ENCODE measurements at places on chromosomes 5 and 9.

DNA sequence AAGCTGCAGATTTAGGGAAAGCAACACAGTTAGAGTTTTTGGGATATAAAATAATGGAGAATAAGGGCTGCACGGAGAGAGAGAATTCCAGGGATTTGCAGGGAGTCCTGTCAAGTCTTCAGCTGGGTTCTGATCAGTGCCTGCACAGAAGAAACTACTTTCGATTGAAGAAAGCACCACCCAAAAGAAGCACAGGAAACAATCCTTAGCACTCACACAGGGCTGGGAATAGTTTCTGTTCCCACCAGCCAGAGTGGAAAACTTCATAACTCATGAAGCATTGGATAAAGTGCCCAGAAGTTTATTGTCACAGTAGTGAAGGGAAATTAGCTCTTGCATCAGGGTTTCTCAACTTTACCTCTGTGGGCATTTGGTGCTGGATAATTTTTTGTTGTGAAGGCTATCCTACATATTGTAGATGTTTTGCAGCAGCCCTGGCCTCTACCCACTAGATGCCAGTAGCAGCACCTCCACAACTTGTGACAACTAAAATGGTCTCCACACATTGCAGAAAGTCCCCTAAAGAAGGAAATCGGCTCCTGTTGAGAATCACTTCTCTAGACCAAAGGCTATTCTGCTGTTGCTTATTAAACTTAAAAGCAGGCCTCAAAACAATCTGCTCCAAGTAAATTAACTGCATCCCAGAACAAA, 71.0 kb upstream of the FAM120A start:
- no peak for DNase-seq

DNA sequence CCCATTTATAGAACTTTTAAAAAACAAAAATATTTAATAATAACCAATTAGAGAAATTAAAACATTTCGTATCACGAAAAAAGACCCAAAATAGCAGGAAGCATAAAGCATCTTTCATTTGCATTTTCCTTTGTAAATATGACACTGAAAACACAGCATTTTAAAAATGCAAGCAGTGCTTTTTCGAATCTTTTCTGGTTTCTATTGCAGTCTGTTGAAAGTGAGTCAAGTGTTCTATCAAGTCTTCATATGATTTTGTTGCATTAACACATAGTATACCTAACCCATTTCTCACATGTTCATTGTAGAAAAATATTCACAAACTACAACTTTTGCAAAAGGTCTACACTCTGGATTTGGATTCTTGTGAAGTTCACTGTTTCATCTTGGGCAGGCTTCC, 198.8 kb downstream of the SEMA5A start:
- DNase-seq: no peak

GRCh38 chr9:132748450-132748849, 78.2 kb downstream of the GTF3C4 start:
- DNase-seq: no peak

- no peak for DNase-seq
Measured at GRCh38 chr5:65307931-65308330, 173.8 kb downstream of the ADAMTS6 start.

DNA sequence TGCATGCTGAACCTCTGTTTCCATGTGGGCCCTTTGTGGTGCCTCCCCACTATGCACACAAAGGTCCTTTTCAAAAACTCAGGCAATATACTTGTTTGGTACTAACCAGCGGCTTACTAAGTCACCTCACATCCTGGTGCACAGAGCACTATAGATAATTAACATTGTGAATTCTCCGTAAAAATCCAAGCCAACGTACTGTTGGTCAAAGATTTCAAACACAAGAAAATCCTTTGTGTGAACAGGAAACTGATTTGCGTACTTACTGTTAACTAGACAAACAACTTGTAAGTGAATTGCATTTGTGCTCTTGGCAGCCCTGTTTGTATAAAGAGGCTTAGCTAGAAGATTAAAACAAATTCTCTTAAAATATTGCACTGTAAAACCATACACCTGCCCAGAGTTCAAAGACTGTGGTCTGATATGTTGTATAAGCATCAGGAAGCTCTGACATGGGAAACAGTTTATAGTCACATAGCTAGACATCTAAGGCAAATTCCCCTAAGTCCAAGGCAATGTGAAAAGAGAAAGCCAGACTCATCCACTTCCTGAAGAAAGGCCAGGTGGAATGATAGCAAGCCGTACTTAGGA, 125.0 kb upstream of the SLC12A2 start:
- DNase-seq: no peak

GRCh38 chr9:1384816-1385215, 334.7 kb downstream of the DMRT2 start:
- no peak for DNase-seq

DNA sequence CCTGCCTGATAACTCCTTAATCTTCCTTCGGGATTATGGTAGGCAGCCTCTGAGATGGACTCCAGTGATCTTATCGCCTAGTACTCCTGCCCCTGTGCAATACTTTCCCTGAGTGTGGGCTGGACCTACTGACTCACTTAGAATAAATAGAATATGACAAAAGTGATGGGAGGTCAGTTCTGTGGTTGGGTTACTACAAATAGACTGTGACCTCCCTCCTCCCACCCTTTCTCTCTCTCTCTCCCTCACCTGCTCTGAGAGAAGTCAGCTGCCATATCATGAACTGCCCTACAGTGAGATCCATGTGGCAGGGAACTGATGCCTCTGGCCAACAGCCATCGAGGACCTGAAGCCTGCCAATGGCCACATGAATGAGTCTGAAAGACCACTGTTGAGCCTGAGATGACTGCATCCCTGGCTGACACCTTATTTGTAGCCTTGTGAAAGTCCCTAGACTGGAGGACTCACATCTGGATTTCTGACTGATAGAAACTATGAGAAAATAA, 31.7 kb downstream of the NRG2 start:
- DNase-seq: no peak

DNA sequence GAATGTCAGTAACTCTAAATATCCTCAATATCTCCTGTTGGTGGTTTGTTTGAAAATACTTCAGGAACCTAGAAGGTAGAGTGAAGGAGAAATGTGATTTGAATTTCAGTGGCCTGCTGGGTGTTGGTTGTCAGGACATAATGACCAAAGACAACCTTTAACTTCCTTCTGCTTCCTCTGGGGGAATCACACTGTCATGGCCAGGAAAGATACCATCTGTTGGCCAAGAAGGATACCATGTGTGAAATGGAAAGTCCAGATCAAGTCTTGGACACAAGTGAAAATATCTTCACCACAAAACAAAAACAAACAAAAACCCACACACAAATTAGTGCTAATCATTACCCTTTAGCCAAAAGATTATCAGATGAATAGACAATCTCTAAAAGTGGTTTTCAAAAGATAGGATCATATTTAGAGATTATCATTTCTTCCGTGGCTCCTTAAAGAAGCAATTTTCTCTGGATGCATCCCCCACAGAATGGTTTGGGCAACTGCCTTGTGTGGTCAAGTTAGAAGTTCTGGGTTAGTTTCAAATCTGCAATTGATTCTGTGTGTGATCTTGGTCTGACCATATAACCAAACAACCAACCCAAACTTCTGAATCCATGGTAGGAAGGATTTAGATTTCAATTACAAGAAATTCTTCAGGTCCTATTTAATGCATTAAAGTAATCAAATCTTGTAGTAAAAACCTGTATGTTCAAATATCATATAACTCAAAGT, 1.6 kb downstream of the C1QTNF3 start:
- no peak for DNase-seq

GRCh38 chr9:124303762-124304161, 46.0 kb downstream of the NEK6 start:
- DNase-seq: no peak

DNA sequence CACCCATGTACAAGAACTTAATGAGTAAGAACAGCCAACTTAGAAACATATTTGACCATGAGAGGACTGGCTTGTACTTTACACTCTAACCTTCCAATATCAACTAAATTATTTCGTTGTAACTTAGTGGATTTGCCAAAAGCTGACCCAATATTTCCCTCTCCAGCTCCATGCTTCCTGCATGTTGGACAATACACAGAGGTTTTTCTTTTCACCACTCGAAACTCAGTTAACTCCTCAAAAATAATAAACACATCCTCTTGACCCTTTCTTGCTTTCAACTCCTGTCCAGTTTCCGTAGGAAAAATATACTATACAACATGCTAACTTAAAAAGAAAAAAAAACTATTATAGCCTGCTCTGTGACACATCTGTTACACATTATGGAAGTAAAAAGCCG, 188.9 kb downstream of the MPDZ start:
- DNase-seq: no peak

- no peak for DNase-seq
Measured at GRCh38 chr5:135102716-135103574, 68.9 kb upstream of the PITX1 start.

- DNase-seq: no peak
Measured at GRCh38 chr9:34059954-34060353, 11.3 kb upstream of the UBAP2 start.

DNA sequence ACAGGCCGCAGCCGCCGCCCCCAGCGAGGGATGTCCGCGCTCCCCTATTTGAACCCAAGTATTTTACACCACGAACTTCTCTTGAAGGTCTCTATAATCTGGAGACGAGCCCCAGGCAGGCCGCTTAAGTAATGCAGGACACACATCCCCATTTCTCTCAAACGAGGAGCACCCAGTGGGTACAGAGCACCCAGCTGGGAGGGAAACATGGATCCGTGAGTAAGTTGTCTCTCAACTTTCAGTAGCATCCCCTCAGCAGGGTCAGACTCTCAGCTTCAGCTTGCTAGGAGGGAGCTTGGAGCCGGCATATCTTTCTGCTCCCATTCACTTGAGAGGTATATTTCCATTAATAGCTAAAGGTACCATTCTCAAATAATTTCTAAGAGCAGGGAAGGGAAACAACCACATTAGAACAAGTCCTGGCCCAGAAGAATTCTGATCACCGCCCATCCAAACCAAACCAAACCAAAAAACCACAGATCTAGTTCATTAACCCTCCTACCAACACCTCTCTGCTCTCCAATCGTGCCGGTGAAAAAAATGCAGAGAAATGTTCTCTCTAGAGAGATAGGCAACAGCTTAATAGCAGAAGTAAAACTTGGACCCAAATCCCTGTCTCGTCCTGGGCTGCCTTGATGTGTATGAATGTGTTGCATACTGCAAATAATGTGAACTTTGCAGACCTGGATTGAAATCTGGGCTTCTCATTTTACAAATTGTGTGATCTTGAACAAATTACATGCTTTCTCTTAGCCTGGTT, 910 bp downstream of the TDRD7 start:
- no peak for DNase-seq

GRCh38 chr9:116475201-116475600, 211.9 kb upstream of the TRIM32 start:
- DNase-seq: no peak

DNA sequence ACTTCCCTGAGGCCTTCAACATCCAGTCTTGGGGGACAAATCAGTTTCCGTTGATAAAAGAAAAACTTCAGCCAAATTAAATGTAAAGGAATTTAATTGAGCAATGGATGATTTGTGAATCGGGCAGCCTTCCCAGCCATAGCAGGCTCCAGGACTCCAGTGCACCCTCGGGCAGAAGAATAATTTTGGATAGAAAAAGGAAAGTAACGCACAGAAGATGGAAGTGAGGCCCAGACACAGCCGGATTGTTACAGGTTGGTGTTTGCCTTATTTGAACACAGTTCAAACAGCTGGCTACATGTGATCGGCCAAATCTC, 19.1 kb downstream of the MRPL36 start:
- DNase-seq: no peak

- no peak for DNase-seq
Measured at GRCh38 chr5:148403344-148403743, 19.6 kb downstream of the FBXO38 start.

- no peak for DNase-seq
Measured at GRCh38 chr5:103035701-103036100, 84.2 kb downstream of the GIN1 start.

- no peak for DNase-seq
Measured at GRCh38 chr5:150082374-150082773, 4.0 kb downstream of the CSF1R start.

- no peak for DNase-seq
Measured at GRCh38 chr9:18824095-18824666, 208.8 kb downstream of the SAXO1 start.

DNA sequence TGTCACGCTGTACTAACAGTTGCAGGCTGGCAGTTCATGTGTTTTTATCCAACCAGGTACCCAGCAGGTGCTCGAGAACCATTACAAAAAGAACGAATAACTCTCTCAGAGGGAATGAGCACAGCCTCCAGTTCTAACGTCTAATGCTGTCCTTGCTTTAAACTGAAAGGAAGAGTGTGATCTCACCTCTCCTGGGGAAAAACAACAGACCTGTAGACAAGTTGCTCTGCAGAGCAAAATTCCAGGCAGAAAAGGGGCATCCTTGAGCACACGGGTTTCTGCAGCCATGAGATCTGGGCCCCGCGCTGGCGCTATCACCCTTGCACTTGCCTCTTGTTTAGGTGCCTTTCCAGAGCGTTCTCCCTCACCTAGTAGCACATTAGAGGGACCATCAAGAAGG, 92.5 kb upstream of the DNAH5 start:
- no peak for DNase-seq

DNA sequence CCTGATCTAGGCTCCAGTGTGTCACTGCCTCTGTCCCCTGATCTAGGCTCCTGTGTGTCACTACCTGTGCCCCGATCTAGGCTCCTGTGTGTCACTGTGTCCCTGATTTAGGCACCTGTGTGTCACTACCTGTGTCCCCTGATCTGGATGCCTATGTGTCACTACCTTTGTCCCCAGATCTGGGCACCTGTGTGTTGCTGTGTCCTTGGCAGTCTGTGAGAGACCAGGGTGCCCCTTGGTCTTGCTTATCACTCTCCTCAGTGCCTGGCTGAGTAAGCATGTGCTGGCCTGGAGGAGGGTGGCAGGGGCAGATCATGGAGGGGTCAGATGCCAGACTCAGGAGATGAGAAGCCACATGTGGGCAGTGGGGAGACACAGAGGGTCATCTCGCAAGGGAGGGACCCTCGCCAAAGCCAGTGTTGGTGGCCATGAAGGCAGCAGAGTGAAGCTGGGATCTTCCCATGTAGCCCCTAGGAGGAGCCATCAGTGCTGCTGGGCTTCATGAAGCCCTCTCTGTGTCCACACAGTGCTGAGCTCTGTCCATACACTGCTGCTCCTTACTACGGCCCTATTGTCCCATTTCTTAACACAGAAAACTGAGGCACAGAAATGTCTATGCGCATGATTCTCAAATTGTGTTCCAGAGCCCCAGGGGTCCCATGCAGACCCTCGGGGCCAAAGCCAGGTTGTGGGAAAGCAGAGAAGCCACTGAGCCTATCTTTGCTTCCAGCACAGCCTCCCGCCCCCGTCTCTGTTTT, 15.5 kb downstream of the OLFML2A start:
- DNase-seq: no peak

DNA sequence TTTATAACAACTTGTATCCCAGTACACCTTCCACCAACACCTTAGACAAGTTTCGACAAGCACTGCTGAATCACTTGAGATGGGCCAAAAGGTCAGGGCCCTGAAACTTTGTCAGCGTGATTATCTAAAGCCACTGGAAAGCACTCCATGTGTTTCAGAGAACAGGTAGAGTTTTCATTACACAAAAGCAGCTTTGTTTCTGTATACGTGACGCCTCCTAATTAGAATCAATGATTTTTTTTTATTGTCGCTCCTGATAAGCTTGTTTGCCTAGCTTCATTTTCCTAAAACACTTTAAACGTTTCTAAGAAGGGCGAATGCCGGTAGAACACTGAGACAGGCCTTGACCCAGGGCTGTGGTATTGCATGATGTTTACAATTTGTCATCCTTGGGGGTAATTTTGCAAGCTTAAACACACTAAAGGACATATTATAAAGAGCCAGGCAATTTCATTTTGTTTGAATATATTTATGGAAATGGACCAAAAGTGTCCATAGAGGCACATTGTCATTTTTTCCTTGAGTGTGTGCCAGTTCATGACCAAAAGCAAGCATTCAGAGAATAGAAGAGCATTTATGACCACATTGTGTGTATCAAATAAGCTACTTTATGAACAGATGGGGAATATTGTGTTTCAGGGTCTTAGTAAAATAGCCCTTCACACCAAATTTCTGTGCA, 193.6 kb downstream of the GLIS3 start:
- DNase-seq: no peak

All from activated CD4-positive, alpha-beta T cell treated with anti-CD3 and anti-CD28 coated beads for 48 hours (primary cell).